NAMALWA (cell line): ENCODE measurements at places on chromosomes 5 and 9.
A peak's percentile ranks its signal among the peaks of the same experiment; 100 is the strongest.

- no peak for DNase-seq
Measured at GRCh38 chr9:77949751-77950436, 81.7 kb downstream of the GNAQ start.

- DNase-seq: no peak
Measured at GRCh38 chr9:114059047-114059803, 18.9 kb downstream of the AMBP start.

DNA sequence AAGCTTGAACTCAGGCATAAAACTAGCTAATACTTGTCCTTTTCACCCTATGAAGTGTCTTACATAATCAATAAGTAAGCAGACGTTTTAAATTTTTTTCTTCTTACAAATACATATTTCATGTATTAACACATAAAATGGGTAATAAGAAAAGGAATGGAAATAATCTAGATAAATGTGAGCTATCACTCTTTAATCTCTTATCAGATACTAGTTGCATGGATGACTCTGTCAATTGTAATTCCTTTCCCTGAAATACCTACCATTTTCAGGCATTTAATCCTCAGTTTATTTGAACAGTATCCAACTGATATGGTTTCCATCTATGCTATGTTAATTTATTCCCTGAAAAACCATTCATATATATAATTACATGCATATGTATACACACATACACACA lies 166.0 kb upstream of the RGS7BP start:
- no peak for DNase-seq

DNA sequence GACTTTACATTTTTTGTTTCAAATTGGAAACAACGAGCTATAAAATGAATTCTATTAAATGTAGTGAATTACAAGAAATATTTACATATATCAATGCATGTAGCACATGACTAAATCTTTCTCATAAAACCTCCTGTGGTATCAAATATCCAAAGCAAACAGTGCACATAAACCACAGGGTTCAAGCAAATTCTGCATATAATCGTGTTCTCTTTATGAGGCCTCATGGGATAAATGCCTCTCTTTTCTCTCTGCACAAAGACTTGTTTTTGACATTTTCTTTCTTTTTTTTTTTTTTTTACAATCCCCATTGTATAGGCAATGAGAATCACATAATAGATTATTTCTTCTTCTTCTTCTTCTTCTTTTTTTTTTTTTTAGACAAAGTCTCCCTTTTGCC lies 1117.2 kb upstream of the DMAC1 start:
- DNase-seq: no peak

GRCh38 chr5:106189121-106189809 lies 1481.5 kb downstream of the EFNA5 start:
- DNase-seq: no peak

DNA sequence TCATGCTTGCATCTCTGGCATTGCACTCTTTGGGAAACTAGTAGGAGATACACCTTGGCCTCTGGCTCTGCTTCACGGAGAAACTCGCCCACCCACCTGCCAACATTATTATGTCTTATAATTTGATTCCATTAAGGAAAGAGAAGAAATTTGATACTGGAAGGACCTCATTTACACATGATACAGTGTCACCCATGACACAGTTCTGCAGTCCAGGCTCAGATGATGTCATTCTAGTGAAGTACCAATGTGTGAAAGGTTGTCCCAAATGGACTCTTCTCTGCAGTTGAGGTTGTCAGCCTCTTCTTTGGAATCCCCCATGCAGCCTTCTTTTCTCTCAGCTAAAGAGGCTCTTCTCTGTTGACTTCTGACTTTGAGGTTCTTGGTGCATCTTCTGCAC lies 329.1 kb downstream of the NTRK2 start:
- no peak for DNase-seq

DNA sequence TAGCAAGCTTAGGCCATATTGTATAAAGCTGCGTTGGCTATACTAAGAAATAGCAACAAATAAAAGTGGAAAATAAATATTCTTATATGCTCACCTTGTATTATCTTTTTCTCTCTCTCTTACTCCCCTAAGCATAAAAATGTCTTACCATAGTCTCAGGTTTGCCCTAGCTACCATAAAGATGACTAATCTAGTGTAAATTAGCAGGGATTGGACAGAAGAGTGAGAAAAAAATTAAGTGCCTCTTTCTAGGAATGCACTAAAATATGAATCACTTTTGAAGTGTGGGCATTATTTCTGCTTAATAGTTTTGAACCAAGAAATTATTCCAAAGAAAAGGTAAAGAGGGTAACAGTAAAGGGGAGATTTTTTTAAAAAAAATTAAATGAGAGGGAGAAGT lies 201.3 kb downstream of the HINT1 start:
- DNase-seq: no peak

GRCh38 chr5:74027732-74028338 lies 401.8 kb downstream of the ARHGEF28 start:
- DNase-seq: no peak

- no peak for DNase-seq
Measured at GRCh38 chr5:32029261-32029660, 144.9 kb downstream of the GOLPH3 start.

- DNase-seq: peak; percentile 69
Measured at GRCh38 chr5:150562832-150563231, 54.9 kb downstream of the NDST1 start.

- no peak for DNase-seq
Measured at GRCh38 chr9:4530375-4530774, 40.1 kb downstream of the SLC1A1 start.

DNA sequence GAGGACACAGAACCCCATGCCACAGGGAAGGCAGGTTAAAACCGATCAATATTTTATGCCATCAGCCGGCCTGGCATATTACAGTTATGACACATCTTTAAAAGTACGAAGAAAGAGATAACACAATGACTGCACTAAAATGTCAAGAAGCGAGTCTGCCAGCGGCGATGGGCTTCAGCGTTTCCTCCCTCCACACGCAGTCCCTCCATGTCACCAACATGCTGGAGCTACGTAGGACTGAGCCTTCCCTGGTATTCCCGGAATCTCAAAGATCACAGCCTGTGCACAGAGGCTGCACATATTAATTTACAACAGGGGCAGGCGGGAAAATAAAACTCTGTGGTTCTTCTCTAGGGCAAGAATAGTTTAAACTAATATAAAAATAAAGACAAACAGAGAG lies 257.7 kb downstream of the IRX1 start:
- no peak for DNase-seq

- DNase-seq: no peak
Measured at GRCh38 chr9:6239048-6239461, 23.4 kb downstream of the IL33 start.

GRCh38 chr9:107815782-107816560 lies 326.4 kb upstream of the KLF4 start:
- DNase-seq: no peak

- DNase-seq: no peak
Measured at GRCh38 chr5:175638305-175638704, 19.6 kb upstream of the HRH2 start.

DNA sequence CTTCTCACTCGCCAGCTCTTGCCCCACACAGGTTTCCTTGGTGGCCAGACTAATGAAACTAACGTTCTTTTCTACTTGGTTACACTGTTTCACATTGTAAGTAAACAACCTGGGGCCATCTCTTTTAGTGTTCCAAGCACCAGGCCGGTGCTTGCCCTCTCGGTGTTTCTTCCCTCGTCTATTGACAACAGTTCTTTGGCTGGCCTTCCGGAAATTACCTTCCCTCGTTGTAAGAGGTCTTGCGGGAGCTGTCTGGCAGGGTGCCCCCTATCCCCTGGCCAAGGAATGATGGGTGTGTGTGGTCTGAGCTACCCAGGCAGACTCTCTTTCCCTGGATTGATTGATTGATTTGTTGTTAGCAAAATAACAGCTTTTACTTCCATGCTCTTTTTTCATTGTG lies 918 bp upstream of the MYMK start:
- DNase-seq: no peak

- peak; percentile 62 for DNase-seq
Measured at GRCh38 chr9:68981789-68982188, 32.1 kb downstream of the PRKACG start.

- no peak for DNase-seq
Measured at GRCh38 chr5:156327296-156327695, 332 bp downstream of the SGCD start.

DNA sequence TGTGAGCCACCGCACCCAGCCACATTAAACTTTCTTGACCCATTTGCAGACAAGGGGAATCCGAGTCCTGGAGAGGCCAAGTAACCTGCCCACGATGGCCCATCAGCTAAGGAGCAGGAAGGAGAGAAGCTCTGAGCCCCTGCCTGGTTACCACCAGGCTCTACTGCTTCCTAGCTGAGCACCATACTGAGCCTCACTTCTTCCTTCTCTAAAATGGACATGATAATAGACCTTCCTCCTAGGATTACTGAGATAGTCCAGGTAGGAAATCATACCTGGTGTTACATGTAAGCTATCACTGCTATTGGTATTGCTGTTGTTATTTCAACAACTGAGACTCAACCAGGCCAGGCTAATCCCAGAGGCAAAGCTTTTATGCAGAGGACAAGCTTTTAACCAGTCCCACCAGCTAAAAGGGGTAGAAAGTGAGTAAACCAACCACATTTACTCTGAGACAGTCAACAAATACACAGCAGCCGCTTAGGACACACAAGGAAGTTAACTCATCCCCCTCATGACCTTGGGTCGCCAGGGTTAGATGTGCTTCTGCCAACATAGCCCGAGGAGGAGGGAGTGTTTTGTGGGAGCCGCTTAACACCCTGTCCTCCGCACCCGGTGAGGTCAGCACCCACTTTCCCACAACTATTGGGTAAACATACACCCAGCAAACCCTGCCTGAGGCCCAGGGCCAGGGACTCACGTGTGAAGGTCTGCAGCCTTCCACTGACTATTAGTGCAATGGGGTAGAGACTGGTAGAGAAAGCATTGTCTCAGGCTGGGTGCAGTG lies 20.6 kb upstream of the PTGES start:
- DNase-seq: no peak

DNA sequence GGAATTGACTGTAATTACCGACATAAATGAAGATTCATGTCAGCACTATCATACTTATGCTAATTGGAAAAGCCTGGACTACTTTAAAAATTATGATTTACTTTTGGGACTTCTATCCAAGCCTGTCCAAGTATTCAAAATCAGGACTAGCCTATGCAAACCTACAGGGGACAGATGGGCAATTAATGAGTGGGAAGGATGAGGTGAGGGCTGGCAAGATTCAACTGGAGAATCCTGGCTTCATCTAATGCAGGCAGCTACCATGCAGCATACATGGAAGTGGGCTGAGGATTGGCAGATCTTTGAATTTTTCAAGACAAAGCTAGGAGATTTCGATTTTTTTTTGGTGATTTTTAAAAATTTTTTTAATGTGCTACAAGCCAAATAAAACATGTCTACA lies 532.6 kb downstream of the CSNK1G3 start:
- no peak for DNase-seq

- DNase-seq: no peak
Measured at GRCh38 chr9:79154806-79155205, 417.0 kb upstream of the TLE4 start.

GRCh38 chr5:21164425-21164824 lies 1176.4 kb upstream of the CDH18 start:
- DNase-seq: no peak

DNA sequence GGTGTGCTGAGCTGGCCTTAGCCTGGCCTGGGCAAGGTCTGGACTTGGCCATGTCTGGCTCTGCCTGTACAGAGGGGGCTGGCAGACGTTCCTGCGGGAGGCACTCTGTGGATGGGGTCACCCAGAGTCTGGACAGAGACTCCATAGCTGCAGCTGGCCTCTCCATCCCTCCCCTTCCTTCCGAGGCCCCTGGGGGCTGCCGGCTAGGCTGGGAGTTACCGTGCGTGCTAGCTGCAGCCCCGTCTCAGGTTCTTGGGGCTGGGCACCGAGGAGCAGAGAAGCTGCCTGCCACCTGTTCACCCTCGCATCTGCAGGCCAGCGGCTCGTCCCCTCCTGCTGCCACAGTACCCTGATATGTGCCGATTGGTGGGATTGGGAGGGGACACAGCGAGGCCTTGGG lies 63.4 kb downstream of the RXRA start:
- DNase-seq: no peak

GRCh38 chr5:52754051-52754450 lies 33.7 kb upstream of the ITGA1 start:
- DNase-seq: no peak

GRCh38 chr9:130905902-130906734 lies 9.5 kb upstream of the QRFP start:
- DNase-seq: no peak

GRCh38 chr5:9482381-9482780 lies 63.5 kb downstream of the SEMA5A start:
- no peak for DNase-seq

GRCh38 chr5:2960294-2960693 lies 208.8 kb upstream of the IRX2 start:
- no peak for DNase-seq

DNA sequence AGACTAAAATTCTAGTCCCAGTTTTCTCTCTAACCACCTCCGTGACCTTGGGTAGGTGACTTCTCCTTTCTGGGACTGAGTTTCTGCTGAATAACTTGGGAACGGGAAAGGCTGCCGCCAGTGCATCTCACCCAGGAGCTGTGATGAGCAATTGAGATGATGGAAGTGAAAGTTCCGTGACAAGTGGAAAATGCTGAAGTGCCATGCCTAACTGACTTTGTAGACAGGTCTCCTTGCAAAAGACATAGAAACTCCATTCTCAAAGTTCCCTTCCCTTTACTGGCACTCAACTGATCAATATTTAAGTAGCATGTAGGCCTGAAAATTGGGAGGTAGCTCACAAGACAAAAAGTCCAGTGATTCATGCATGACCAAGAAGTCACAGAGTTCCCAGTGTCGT lies 6.3 kb upstream of the ADAM19 start:
- no peak for DNase-seq

DNA sequence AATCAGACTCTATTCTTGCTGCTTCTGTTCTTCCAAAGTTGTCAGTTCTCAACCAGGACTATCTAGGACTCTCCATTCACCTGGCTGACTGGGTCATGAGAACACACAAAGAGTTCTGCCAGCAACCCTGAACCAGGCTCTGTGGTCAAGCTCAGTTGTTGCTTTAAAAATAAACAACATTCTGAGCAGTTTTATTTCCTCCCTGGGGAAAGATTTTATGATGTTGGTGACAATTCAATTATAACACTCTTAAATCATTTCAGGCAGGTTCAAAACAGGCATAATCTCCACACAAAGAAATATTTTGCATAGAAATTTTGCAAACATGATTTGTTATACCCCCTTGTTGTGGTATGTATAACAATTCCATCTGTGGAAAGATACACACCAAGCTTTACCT lies 36.0 kb downstream of the FTMT start:
- DNase-seq: no peak

DNA sequence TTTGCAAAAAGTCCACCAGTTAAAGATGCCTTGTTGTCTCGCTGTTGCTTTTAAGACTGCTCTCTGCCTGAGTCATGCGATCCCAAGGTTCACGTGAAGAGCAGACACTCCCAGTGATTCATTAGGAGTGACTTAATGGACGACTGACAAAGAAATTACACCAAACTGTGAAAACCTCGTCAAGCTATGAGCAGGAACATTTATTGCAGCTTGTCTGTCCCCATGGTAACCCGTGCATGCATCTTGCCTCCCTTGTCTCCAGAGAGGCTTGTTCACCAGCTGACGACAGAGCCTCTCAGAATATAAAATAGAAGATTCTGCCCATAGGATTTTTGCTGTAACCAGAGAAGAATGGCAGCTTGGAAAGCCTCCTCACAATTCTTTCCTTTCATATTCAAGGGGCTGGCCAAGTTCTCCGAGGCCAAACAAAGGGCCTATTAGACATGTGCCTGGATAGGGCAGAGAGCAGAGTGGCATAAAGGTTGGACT lies 352.7 kb downstream of the SPOCK1 start:
- no peak for DNase-seq

GRCh38 chr9:114238891-114239875 lies 83.7 kb upstream of the ORM1 start:
- DNase-seq: peak; percentile 42
